ENCODE measurements at places on chromosomes 13 and 19. TPM values are rescaled to one million over a fixed set of nuclear protein-coding genes. Genes with fewer than 3 reads are reported as not detected.

DNA sequence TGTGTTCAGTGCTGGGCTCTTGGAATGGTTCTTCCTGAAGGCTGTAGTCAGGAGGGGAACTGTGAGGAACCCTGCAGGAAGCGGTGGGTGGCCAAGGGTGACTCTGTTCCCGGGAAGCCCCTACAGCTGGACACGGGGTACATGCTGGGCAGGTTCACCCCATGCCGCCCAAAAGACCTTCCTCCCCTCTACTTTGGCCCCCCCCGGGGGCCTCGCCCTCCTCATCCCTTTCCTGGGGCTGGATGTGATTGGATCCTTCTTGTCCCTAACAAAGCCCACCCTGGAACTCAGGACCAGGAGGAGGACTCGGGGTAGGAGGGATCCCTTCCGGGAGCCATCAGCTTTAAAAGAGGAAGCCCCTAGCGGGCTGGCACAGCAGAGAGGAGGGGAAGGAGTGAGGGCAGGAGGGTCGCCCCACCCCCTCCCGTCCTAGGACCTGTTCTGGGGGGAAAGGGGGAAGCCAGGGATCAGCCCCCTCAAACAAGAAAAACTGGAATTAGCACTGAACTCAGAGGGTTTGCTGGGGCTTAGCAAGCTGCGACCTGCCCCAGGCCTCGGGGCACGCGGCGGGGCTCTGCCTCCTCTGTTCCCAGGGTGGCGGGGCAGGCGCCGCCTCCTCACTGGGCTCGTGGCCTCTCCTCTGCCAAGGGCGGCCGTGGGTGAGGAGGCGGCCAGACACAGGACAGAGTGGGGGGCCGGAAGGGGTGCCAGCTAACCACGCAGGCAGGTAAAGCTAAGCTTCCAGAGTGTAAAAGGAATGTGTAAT, 4.0 kb downstream of the CEBPA start:
- DNase-seq, result no peak

DNA sequence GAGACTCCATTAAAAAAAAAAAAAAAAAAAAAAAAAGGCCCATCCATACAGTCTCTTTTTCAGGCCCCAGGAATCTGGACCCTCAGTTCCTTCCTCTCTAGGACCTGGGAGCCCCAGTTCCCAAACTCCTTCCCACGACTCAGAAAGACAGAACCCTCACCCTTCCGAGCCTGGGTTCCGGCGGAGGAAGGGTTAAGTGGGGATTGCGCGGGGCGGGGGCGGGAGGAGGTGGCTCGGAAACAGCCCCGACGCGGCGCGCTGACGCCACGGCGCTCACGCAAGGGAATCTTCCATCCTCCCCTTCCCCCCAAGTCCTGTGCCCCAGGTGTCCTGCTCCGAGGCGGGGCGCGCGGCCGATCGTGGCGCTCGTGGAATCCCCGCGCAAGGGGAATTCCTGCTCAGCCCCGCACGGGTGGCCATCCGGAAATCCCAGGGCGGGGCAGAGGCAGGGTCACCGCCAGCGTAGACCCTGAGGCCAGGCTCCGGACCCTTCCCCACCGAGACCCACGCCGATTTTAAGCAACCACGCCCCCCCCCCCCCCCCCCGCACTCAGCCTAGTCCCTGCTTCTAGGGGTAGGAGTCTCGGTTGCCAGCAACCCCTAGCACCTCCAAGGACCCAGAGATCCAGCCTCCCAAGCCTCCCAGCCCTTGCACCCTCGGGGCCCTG, 659 bp downstream of the NFKBID start:
- peak; percentile 89 for DNase-seq

GRCh38 chr19:34363094-34363493, 1.9 kb upstream of the GPI start:
- no peak for DNase-seq

The PROZ gene
- not detected for total RNA-seq

- no peak for DNase-seq
These were observed 136.7 kb downstream of the DACH1 start for GRCh38 chr13:71730267-71730666.

Measured in activated CD4-positive, alpha-beta T cell treated with anti-CD3 and anti-CD28 coated beads, Interleukin-2, amount 10 ng/mL, durations not matched to agents 7 days and 5 days (primary cell).